Stimulated activated CD4-positive, alpha-beta T cell treated with anti-CD3 and anti-CD28 coated beads, TNF-alpha, amount 100 ng/mL, for 24 hours (primary cell): ENCODE measurements at places on chromosomes 12 and 14.
A peak's percentile ranks its signal among the peaks of the same experiment; 100 is the strongest.

DNA sequence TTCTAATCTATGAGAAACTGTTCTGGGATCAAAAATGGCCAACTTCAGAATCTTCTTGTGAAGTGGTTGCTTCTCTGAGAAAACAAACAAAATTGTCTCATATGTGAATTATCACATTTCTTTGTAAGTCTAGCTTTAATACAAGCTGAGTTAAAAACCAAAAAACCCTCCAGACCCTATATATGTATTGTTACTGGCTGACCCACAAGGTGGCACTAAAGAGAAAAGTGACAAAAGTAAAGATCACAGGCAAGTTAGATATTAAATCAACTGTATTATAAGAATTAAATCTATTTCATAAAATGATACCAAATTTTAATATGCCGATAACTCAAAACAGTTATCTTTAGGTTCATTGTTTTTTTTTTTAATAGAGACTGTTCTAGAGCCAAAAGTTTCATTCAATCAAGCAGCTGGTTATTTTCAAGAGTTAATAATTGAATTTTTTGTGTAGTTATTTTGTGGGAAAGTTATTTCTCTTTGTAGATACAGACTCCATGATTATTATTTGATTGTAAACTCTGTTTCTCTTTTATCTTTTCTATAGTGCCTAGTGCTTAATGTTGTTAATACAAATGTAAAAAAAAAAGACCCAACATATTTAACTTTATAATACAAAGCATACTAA lies 7.5 kb upstream of the TRHDE start:
- DNase-seq: no peak

DNA sequence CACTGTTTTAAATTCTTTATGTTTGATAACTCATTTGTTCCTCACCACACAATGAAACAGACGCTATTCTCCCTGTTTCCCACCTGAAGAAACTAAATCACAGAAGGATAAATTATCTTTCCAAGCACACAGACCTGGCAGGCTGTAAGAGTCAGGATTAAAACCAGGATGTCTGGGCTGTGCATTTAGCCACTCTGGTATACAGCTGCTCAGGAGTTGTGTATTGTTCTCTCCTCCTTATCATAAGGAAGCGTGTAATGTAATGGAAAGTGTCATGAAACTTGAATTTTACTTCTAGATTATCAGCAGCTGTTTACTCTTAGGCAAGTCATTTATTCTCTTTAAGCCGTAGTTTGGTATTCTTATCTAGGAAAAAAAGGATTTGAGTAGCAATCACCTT lies 154.8 kb upstream of the LRIG3 start:
- DNase-seq: no peak

DNA sequence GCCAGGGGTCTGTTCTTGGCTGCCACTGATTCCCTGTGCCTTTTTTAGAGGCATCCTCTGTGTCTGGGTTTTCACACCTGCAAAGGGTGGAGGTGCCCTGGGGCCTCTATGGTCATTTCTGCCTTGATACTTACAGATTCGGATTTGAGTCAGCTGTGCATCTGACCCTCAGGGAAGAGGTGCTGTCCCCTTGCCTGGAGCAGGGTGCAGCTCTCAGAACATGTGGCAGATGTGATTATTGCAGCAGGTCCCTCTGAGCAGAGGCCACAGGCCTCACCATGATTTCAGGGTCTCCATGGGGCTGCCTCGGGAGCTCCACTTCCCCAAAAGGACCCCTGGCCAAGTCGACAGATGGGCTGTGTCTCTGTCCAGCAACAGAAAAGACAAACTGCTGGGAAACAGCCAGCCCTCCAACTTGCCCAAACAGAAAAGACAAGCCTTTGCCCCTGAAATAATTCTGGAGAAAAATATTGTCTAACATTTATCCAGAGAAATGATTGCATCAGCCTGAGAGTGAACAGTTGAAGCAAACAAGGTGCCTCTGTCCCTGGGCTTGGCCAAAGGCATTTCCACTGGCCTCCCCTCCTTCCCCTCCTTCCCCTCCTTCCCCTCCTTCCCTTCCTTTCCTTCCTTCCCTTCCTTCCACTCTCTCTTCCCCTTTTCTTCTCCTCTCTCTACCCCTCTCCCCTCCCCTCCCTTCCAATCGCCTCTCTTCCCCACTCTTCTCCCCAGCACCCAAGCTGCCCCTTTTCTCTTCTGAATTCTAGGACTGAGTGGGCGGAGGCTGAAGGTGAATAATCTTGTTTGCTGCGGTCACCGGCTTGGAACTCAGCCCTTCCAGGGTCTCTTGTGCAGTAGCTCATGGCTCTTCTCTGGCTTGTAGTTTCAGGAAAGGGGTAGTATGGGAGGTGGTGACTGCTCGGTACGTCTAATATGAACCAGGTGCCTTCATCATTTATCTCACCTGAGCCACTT lies 676 bp downstream of the SERPINA3 start:
- no peak for DNase-seq

DNA sequence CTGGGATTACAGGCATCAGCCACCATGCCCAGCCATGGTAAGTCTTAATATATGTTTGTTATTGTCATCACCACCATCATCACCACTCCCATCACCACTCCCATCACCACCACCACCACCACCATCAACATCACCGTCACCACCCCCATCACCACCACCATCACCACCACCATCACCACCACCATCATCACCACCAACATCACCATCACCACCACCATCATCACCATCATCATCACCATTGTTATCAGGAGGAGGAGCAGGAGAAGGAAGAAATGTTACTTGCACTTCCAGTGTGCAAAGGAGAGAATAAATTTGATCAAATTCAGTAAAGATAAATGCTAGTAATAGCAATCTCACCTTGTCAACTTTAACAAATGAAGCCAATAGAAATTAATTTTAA lies 71.2 kb upstream of the CHST11 start:
- no peak for DNase-seq

GRCh38 chr12:23535441-23535840 lies 414.0 kb downstream of the SOX5 start:
- DNase-seq: no peak

DNA sequence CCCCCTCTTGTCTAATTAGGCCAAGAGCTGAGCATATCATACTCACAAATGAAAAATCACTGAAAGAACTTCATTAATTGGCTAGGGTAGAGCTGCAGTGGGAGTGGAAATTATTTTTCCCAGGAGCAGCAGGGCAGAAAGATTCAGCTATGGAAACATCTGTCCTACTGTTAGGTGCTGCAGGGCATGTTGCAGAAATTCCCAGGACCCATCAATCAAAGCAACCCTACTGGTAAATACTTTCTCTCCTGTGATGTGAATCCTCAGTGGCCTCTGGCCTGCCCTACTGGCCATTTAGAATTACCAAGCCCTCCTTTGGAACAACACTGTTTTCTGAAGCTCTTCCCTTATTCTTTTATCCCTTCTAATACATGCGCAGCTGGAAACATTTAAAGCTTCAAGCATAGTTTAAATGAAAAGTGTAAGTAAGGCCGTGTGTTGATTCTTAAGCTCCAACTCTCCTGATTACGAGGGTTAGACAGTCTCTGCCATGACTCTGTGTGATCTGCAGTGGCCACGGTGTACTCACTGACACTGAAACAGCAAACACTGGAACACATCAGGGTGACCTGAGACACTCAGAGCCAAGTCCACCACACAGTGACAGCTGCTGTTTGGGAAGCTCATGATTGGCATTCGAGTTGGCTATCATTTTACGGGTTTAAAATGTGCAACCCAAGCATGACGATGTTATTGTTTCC lies 62.6 kb upstream of the TMCC3 start:
- DNase-seq: no peak

DNA sequence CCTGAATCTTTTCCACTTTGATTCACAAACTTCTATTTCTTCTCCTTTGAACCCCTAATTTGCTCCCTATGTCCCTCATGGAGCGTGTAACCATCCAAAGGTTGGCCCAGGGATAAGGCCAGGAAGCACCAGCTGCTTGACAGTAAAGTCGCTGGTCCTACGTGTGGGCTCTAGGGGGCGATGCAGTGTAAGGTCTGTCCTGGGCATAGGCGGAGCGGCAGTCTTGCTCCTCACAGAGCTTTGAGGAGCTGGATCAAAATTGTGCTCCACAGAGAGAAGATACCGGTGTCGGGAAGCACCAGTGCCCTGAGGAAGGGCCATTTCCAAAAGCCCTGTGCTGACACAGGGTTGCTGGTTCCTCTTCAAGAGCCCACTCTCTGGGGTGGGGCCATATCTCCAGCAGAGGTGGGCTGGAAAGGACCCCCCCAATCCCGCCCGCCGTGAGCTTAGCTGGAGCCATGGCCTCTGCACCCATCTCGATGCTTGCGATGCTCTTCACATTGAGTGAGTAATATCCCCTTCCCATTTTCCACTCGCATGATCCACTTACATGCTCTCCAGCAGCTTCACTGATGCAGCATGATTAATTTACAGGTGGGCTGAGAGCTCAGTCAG lies 49.9 kb upstream of the OR4E1 start:
- no peak for DNase-seq

- DNase-seq: no peak
These were observed 20.1 kb upstream of the LDHB start for GRCh38 chr12:21677622-21678277.

- peak; percentile 2 for DNase-seq
These were observed 73.6 kb downstream of the TESC start for GRCh38 chr12:117025481-117026151.
